NCI-H748 treated with DMSO at 0.1 percent for 48 hours (cell line): ENCODE measurements at places on chromosomes 1 and 21.

DNA sequence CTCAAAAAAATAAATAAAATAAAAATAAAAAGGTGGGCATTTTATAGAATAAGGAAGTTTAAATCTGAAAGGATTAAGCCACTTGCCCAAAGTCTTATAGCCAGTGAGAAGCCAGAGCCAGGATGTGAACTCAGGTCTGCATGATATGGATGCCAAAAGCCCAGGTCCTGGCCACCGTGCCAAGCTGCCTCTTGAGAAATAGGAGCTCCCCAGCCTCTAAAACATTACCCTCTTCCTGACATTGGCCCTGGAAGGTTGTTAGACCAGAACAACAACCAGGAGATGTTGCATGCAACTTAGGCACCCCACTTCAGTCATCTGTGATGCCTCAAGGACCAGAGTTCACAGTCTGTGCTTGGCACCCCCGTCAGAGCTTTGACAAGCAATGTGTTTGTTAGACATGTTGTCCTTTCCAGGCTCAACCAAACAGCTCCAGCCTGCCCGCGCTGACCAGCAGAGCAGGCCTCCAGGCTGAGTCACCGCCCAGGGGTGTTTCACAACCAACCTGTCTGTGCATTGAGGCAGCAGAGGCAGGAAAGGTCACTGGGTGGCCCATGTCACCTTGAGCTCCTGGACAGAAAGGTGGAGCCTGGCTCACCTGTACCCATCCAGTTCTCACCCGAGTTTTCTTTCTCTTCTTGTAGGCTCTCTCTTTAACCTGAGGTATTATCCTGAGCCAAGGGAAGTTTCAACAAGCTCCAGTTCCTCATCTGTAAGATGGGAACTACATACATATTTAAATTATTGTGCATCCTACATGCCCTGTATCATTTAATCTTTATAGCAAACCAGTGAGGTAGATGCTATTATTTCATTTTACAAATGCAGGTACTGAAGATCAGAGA, 14.9 kb upstream of the MED18 start:
- no peak for DNase-seq

GRCh38 chr21:42187976-42188653, 30.8 kb upstream of the ABCG1 start:
- DNase-seq, result no peak

GRCh38 chr1:151862604-151863003, 9.1 kb upstream of the THEM5 start:
- no peak for DNase-seq

GRCh38 chr1:165313903-165314302, 42.6 kb downstream of the LMX1A start:
- no peak for DNase-seq

- DNase-seq, result no peak
Observed at GRCh38 chr1:2319291-2319690, 72.1 kb downstream of the MORN1 start.

- no peak for DNase-seq
Observed at GRCh38 chr1:6270401-6270800, 9.5 kb upstream of the GPR153 start.

DNA sequence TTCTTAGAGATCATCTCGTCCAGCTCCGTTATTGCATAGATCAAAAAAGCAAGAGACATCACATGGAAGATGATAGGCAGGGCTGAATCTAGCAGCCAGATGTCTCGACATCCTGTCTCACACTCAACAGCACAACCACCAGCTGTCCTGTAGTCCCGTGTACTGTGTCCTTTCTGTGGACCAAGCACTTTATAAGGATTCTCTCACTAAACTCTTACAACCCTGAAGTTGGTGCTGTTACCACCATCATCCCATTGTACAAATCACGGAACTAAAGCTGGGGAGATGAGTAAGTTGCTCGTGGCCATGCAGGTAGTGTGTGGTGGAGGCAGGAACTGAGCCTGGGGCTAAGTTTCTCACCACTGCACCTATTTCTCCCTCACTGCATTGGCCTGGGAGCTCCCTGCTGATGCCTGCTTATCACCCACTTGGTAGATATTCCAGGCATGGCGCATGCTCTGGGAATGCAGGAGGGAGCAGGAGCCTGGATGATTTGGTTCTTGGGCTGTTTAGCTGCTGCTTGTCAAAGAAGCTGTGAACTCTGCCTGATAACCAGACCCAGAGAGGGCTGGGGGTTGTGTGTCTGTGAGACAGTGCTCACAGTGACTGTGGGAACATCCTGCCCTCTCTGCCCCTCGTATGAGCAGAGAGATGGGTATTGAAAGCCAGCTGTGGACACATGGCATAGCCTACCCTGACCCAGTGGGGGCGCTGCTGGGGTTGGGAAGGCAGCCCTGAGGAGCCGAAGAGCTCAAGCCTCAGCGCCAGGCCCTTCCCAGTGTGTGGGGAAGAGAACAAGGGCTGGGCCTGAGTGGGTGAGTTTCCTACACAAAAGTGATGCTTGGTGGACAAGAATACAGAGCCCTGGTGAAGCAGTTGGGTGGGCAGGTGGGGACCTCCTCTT, 13.6 kb downstream of the PPFIA4 start:
- no peak for DNase-seq

- no peak for DNase-seq
Observed at GRCh38 chr1:197567442-197567841, 207.8 kb downstream of the DENND1B start.

- DNase-seq, result peak; percentile 73
Observed at GRCh38 chr1:184156521-184157393, 105.2 kb downstream of the TSEN15 start.

GRCh38 chr1:174364996-174365736, 82.6 kb upstream of the GPR52 start:
- no peak for DNase-seq

DNA sequence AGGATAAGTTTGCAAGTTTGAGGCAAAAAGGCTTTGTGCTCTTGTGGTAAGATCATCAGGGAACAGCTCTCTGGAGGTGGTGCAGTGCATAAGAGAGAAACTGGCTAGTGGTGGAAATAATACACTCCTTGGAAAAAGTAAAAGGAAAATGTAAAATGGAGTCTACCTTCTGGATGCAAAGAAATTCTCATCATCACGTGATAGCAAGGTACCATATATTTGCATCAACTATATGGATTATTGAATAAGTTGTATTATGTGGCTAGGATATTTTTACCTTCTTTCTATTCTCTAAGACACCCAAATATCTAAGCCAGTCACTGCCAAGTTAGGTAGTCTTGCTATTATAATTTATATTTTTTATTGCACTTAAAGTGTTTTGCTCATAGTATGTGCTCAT, 14.0 kb upstream of the LRRC7 start:
- DNase-seq, result no peak

DNA sequence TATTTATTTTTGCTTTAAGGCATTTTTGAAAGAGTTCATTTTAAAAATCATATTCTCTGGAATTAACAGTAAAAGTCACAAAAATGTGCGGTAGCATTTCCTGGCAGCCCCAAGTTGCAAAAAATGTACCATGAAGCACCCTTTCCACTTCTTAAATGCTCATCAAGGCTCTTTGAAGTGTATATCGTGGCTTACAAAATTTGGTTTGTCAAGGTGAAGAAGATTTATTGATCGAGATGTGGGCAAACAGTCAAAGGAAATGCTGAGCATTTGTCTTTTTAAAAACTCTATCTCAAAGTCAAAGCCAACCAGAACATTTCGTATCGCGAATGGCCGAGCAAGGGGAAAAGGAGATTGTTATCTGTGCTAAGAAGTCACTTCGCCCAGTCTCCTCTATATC, 277.5 kb upstream of the KAZN start:
- DNase-seq, result no peak

DNA sequence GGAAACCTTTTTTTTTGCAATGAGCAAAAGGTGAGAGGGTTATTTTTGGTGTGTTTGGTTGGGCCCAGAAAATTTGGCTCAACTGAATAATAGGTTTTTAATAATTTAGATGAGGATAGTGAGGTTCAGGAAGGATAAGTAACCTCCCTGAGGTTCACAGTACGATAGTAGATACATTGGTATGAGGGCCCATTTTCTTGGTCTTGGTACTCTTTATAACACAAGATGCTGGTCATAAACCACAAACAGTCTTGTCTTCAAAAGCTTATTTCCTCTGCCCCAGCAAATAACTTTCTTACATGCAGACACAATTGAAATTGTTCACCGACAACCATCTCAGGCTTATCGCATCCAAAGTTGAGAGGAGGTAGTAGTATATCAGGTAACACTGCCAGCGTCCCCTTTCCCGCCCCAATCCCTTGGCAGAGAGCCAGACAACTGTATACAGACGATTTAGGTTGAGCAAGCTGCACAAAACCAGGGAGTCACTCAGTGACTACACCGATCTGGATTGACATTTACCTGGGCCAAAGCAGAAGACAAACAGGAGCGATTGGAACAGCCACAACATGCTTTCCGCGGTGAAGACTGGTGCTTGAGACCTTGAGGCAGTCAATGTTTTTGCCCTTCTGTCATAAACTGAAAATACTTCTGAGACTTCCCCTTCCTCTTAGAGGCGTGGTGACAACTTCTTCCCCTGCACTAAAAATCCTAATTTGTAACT, at the start of gene SLAMF6:
SLAMF6 (minus strand) TSS at position 634 of the 724 bp plus-strand sequence; CDS start at position 571, 63 bp downstream.
- DNase-seq, result no peak

- peak; percentile 32 for DNase-seq
Observed at GRCh38 chr1:183655562-183656075, 2.5 kb upstream of the APOBEC4 start.

GRCh38 chr1:241800640-241801039, 47.4 kb upstream of the EXO1 start:
- no peak for DNase-seq

DNA sequence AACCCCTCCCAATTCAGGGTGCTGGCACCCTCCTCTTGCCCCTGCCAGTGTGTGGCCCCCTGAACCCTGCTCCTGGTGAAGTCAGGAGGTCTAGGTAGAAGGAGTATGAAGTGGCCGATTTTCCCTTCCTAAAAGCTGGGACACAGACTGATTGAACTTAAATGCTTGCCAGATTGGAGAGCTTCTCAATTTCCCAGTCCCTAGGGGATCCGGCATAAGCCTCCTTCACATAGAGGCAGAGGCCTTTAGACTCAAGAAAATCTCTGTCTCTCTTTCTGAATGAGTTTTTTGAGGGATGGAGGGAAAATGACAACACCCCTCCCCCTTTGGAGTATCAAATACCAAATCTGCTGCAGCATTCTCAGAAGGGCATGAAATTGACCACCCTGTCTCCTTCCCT, 51.5 kb downstream of the SYT2 start:
- DNase-seq, result no peak

DNA sequence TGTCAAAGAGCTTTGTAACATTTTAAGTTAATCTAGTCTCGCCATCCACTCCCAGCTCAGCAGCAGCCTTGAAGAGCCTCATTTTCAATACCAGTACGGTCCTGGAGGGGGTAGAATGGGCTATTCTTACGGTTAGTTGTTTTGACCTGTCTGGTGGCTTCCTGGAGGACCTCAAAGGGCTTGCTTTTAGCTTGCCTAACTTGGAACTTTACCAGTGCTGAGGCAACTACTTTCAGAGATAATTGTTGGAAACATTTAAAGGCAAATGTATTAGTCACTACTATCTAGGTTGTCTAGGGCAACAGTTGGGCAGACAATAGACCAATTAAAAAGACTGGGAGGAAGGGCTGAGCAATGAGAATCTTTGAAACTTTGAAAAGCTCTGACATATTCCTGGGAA, 56.0 kb downstream of the TTLL7 start:
- no peak for DNase-seq

- DNase-seq, result no peak
Observed at GRCh38 chr1:29461115-29461739, 224.9 kb downstream of the PTPRU start.

GRCh38 chr21:31347435-31348032, 3.5 kb upstream of the TIAM1 start:
- peak; percentile 15 for DNase-seq

DNA sequence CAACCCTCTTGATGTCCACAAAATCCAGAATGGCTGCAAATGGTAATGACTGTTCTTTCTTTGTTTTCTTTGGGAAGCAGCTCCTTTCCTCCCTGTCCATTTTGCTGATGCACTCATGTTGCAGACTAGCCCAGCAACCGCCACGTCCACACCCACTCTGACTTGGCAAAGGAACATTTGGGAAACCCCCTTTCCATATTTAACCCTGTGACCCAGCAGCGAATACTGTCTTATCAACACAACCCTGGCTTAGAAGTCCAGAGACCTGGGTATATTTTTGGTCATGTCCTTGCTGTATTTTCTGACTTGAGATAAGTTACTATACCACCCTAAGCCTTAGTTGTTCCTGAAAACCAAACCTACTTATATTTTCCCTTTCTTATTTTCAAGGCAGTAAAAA, 18.1 kb upstream of the SHE start:
- DNase-seq, result no peak

GRCh38 chr1:7654725-7655124, 116.4 kb upstream of the VAMP3 start:
- no peak for DNase-seq

- DNase-seq, result no peak
Observed at GRCh38 chr1:19073311-19074186, 117.1 kb upstream of the IFFO2 start.

DNA sequence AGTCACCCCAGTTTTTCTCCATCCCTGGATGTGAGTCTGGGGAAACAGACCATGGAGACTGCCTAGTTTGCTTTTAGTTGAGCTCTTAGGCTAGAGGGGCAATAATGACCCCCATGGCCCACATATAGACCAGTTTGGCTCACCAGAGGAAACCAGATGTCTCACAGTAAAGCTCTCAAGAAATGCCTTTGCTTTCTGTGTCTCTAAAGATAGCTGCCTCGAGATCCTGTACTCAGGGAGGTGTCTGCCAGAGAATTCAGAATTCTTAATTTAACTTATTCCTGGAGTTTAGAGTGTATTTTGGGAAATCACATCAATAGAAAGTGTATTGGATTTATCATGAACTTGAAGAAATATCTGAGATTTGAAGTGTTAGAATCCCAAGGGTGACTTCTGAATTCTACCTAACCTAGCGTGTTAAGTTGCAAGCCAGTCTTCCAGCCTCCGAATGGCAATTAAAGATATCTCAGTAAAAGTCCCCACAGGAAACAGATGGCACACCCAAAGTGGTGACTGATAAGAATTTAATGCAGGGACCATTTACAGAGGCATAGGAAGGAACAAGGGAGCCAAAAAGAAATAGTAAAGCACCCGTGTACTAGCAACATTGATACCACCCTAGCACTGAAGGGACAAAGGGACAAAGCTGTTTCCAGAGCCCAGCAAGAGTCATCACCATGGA, 37.1 kb downstream of the STYXL2 start:
- no peak for DNase-seq

- DNase-seq, result peak; percentile 6
Observed at GRCh38 chr1:234047123-234047522, 142.6 kb downstream of the SLC35F3 start.

- DNase-seq, result no peak
Observed at GRCh38 chr1:201269281-201269680, 14.0 kb upstream of the PKP1 start.

DNA sequence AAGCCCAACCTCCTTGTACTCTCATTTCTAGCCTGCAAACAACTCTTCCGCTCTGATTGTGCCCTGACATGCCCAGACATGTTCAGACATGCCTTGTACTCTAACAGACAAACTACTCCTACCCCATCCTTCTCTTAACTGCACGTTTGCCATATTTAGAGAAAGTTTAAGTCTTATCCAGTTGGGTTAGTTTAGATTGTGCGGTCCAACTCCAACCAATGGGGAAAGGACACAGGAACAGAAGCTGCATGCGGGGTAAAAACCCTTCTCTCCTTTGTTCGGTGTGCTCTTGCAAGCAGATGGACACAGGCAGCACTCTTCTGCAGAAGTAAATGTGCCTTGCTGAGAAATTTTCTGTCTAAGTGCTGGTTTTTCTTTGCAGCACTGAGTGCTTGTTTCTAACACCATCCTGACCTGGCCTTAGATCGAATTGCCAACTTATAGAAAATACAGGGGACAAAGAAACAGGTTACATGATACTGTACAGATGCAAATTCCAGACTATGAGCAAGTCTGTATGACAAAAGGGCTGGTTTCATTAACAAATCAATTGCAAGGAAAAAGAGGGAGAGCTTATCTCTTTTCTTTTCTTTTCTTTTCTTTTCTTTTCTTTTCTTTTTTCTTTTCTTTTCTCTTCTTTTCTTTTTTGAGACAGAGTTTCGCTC, 35.8 kb upstream of the IFNGR2 start:
- peak; percentile 4 for DNase-seq
